Stimulated activated CD4-positive, alpha-beta T cell treated with anti-CD3 and anti-CD28 coated beads, Interleukin-4, amount 100 ng/mL, for 48 hours (primary cell): ENCODE measurements at places on chromosomes 3 and 15.

GRCh38 chr3:77526573-77527113, 486.7 kb downstream of the ROBO2 start:
- no peak for DNase-seq

DNA sequence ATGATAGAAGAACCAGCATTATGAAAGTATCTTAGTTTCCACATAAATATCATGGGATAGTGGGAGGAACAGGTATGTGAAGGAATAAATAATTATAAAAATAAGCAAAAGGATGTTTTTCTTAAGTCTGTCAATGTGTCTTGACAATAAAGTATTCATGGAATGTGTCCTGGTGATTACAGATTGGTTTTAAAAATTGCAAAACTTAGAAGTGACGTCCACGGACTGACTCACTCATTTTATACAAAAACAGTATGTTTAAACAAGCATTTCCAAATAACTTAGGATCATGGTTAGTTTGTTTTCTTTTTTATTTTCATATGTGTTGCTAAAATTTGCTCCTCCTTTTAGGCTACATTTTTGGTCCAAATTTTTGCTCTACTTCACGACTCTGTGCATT, 687.0 kb upstream of the NECTIN3 start:
- DNase-seq = no peak

DNA sequence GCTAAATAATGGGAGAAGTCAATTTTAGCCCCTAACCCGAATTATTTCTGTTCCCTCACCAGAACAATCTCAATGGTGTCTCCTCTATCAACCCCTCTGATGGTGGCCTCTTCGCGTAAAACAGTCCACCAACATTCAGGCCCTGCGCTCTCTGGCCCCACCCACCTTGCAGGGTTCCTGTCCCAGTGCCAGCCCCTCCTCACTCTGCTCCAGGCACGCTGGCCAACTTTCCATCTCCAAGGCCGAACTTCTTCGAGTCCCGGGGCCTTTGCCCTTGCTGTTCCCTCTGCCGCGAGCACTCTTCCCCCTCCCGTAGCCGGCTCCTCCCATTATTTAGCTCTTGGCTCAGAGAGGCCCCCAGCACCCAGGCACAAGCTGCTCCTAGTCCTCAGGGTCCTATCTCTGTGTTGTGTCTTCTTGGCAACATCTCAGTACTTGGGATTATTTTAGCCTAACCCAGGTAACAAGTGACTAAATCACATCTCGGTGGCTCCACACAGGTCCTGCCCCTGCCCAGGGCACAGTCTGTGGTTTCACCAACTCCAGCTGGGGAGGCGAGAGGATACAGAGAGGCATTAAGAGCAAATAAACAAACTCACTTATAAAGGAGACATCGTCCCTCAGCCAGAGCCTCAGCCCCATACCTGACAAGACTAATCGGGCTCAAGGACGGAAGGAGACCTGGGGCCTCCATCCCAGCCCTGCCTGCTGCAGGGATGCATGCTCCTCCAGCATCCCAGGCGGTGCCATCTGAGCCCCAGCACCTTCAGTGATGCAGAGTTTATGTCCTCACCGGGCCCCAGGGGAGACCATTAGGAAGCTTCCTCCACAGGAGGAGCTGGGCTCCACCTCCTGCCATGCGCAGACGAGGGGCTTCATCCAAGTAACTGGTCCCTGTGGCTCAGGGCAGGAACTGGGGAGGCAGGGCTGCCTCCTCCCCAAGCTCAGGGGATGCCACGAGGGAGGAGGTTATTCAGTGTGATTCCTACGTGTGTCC, 19.7 kb upstream of the IQSEC1 start:
- DNase-seq = no peak

- no peak for DNase-seq
Measured at GRCh38 chr3:138875754-138876664, 41.3 kb upstream of the PIK3CB start.

DNA sequence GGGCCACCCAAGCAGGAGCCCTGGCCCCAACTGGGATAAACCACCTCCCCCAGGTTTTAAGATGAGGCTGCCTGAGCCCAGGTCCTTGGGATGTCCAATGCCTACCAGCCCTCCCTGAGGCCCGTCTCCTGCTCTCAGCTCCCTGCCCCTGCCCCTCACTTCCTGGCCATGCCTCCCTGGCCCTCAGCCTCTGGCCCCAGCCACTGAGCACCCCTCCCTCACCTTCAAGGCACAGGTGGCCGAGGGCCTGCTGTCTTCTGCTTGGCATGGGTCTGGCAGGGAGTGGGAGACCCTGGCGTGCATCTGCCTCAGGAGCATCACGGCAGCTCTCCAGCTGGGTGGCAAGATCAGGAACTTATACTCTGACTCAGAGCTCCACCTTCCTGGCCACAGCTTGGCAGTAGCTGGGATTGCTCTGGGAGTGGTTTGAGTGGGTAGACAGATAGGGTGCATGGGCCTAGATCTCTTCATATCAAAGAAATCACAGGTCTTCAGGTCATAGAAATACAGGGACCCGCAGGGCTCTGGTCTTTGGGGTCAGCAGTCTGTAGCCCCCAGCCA, at the start of gene PLA2G4E:
Gene PLA2G4E, minus strand, starts transcription at position 330 of the 561 bp plus-strand sequence. Its CDS starts 12 bp downstream, at position 318.
- DNase-seq = no peak

GRCh38 chr3:50221051-50221410, 15.0 kb upstream of the GNAI2 start:
- no peak for DNase-seq

- no peak for DNase-seq
Measured at GRCh38 chr15:58551084-58551763, 119.4 kb downstream of the LIPC start.

GRCh38 chr3:133295944-133296917, 103.6 kb upstream of the BFSP2 start:
- DNase-seq = no peak

- DNase-seq = no peak
Measured at GRCh38 chr3:59784164-59784563, 734.3 kb upstream of the CFAP20DC start.

- DNase-seq = no peak
Measured at GRCh38 chr15:85307687-85308045, 72.7 kb upstream of the AKAP13 start.

- no peak for DNase-seq
Measured at GRCh38 chr3:33424606-33425452, 15.4 kb downstream of the UBP1 start.

DNA sequence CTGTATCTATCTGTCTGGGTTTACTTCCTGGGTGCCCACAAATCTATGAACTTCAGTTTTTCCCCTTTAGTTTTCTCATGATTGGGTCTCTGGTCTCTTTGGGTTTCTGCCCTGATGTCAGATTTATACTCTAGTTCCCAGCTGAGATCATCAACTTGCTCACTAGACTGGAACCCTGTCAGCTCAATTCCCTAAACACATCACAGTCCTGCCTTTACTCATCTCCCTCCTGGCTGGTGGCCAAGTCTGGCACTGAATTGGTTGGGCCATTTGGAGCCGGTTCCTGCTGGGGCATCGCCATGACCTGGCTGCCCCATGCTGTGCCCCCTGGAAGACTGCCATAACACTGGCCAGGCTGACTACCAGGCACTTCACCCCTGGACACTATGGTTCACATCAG, 345.3 kb downstream of the CHST2 start:
- no peak for DNase-seq

DNA sequence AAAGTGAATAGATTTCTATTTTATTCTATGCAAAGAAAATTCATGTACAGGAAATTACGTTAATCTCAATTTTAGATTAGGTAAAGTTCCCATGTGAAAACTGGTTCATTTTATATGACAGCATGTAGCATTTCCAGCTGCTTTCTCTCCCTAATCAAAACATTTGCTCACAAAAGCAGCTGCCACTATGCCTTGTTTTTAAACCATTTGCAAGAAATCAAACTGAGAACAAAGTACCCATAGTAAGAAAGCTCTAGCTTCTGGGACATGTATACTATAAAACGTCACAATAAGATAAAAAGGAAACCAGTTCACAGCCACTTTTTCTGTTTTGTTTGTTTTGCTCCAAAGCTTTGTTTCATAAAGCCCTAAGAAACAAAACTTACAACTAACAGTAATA, 5.0 kb upstream of the CRYBG3 start:
- no peak for DNase-seq

- no peak for DNase-seq
Measured at GRCh38 chr3:194865061-194865460, 179.4 kb downstream of the FAM43A start.

GRCh38 chr15:97081666-97082226, 751.2 kb downstream of the NR2F2 start:
- no peak for DNase-seq

- no peak for DNase-seq
Measured at GRCh38 chr15:68197170-68197492, 8.0 kb downstream of the CALML4 start.

DNA sequence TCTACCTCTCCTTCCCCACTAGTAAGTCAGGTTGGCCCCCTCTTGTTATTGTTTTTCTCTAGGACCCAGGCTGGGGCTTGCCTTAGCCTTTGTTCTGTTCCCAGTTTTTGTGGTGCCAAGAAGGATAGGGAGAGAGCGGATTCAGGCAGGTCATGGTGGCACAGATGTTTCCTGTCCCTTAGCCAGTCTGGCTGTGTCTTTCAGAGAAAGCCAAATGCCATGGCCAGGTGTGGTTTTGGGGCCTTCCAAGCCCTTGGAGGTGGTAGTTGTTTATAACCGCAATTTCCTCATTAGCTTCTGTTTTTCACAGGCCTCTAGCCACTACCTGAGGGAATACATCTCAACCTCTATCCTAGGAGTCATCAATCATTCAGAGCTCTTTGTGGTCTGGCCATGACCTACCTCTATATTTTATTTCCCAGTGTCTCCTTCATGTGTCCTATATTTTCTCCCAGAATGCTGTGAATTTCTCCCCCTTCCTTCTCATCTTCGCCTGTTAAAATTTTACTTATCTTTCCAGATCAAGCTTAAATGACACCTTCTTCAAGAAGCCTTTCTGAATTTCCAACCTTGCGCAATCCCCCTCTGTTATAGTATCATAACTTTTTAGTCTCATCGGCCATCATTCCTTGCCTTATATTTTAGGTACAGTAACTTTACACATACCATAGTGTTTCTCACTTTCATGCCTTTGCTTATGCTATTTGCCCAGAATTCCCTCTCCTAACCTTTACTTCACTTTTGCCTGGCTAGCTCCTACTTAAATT, 38.2 kb downstream of the TIMP4 start:
- DNase-seq = no peak

GRCh38 chr3:187292181-187292580, 644 bp upstream of the MASP1 start:
- no peak for DNase-seq

GRCh38 chr3:107132674-107133073, 244.6 kb upstream of the CCDC54 start:
- DNase-seq = no peak

- DNase-seq = peak; percentile 26
Measured at GRCh38 chr15:92655178-92655995, at the start of gene FAM174B. Gene FAM174B (minus strand): TSS chr15:92655775.

- DNase-seq = no peak
Measured at GRCh38 chr3:40690749-40691451, 166.1 kb downstream of the ZNF621 start.
